ENCODE measurements at places on chromosomes 2 and 18. TPM values are rescaled to one million over a fixed set of nuclear protein-coding genes. Genes with fewer than 3 reads are reported as not detected.

- DNase-seq = no peak
These were observed 218.3 kb downstream of the ICOS start for GRCh38 chr2:204154863-204155262.

DNA sequence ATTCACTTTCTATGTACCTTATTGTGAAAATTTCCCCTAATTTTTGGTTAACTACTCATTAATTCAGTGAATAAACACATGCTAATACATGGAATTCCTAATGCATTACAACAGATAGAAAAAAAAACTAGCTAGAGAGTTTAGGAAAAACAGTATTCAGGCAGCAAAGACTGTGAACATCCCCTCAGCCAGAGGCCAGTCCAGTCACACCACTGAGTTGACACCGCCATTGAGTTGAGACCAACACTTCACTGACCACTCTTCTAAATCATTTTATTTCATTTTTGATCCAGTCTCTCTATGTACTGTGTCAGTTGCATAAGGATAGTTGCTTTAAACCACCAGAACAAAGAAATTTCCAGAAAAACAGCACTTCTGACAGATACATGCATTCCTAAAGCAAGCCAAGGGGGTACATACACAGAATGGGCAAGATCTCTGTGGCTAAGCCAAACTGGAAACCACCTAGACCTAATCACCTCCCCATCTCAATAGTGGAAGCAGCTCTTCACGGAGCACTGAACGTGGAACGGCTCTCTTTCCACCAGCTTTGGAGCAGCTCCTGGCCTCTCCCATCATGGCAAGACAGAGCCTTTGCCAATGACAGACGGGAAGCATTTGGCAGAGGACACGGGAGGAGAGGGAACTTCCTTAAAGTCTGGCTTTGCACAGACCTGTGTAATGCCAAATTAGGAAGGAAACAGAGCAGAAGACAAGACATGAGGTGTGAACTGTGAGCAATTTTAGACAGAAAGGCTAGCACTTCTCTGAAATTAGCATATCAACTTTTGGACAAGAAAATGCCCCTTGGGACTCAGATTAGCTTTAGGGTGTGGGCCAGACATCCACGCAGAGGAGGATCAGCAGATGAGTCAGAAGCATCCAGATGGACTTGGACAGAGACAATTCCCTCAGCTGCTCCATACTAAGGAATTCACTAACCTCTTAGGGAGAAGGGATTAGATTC lies 36.4 kb downstream of the CACNB4 start:
- no peak for DNase-seq

DNA sequence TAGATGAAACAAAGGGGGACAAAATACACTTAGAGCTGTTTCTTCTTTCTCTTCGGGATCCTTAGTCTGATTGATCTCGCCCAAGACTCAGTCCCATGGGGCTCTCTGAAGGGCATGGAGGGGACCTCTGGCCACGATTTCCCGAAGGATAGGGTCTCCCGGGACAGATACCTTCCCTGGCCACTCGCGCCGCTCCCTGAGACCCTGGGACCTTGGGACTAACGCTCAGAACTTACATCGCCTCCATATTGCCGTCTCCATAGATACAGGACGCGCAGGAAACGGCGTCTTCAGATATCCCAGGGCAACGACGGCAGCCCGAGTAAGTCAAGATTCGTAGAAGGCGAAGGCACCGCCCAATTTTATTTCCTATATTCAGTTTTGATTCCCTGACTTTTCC lies at the start of gene CFAP65:
TSS of gene CFAP65 (minus strand) at position 265 of the 400 bp plus-strand sequence. CDS start 2,468 bp downstream, outside the sequence.
- peak; percentile 86 for DNase-seq

The HEATR5B gene
- total RNA-seq = 12.6 TPM

The PROM2 gene
- 3.8 TPM for total RNA-seq
